HS-27A (cell line): ENCODE measurements at places on chromosomes 3 and 15.

DNA sequence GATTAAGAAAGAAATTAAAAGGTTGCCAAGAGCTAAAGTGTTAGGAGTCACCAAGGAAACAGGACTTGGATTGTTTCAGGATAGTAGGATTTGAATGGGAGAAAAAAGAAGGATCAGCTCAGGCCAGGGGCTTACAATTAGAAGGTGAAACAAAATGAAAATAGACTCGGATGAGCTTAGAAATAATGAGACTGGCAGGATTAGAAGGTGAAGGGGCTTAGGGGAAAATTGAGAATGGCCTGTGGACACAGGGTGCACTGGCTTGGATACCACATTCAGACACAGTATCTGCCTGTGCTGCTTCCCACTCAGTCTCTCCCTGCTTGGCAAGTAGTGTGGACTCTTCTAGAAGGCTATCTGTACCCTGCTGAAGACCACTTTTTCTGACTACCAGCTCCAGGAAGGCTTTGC lies 206.1 kb upstream of the ATP10A start:
- no peak for DNase-seq

- no peak for DNase-seq
Observed at GRCh38 chr3:13385373-13385965, 34.7 kb downstream of the NUP210 start.

DNA sequence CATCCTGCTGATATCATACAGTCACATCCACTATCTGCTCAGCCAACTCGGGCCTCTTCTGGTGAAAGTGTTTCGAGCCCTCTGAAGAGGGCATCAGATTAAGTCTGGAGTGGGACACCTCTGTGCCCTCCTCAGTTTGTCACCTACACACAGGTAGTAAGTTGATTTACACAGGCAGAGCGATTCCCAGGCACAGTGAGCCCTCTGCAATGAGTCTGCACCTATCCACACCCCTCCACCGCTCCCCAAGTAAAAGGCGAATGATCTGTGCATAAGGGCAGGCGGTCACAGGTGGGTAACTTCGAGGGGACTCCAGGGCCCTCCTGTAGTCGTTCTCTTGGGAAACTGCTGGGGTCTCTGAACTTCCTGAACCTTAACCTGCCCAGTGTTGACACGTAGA lies 152.0 kb downstream of the ATP10A start:
- DNase-seq = no peak

DNA sequence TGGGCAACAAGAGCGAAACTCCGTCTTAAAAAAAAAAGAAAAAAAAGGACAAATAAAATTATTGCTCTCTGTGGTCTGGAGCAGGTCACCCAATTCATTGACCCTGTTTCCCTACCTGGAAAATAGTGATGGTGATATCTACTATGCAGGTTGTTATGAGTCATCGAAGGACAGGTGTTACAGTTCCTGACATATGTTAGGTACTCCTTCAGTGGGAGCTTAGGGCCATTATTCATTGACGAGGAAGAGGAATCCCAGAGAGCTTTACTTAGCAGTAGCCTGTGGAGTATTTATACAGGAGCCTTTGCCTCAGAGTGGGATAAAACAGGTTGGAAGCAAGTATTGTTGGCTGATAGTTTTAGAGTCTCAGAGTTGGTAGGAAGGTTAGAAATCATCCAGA lies 74.5 kb downstream of the SLC7A14 start:
- DNase-seq = no peak

- DNase-seq = no peak
Observed at GRCh38 chr15:57502116-57502515, 89.6 kb upstream of the MYZAP start.

DNA sequence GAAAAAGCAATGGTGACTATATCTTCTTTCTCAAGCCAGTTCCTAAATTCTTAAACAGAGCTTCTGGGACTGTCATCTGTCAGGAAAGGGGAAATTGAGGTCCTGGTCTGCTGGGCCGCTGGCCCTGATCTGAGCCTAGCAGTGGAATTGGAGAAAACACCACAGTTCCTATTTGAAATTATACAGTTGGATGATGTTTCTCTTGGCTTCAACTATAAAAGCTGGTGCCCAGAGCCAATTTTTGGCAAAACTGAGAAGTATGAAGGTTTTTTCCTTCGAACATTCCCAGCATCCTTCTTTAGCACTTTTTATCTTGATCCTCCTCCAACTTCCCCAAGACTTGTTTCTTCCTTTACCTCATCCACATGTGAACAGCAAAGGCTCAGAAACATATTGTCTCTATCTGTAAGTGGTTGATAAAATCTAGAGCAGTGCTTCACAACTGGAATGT lies 83.9 kb downstream of the CD47 start:
- DNase-seq = no peak

- DNase-seq = no peak
Observed at GRCh38 chr3:10928961-10929471, 63.5 kb upstream of the SLC6A1 start.

GRCh38 chr3:96750094-96750767 lies 64.2 kb upstream of the EPHA6 start:
- DNase-seq = no peak

GRCh38 chr15:84112025-84112424 lies 123.5 kb upstream of the GOLGA6L4 start:
- no peak for DNase-seq

- peak; percentile 23 for DNase-seq
Observed at GRCh38 chr15:41417418-41418195, 712 bp downstream of the RTF1 start.

GRCh38 chr3:9681723-9682081 lies 21.9 kb upstream of the CPNE9 start:
- DNase-seq = no peak

DNA sequence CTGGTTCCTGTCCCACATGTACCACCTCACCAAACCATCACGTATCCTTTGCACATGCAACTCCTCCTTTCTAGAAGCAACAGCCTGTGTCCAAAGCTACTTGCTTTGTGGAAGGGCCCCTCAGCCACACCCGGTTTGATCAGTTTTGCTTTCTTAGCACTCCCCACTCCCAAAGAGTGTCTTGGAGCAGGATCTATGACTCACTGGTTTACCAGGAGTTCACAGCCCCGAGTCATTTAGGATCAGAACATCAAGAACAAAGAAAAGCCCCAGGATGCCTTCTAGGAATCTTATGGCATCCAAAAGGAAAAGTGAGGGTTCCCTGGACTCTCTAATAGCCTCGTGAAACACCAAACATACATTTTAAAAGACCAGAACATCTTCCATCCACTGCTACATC lies 50.7 kb upstream of the IGF1R start:
- no peak for DNase-seq

- DNase-seq = no peak
Observed at GRCh38 chr3:16174976-16175901, 759 bp downstream of the GALNT15 start.

- DNase-seq = no peak
Observed at GRCh38 chr15:82196353-82196752, 66.2 kb downstream of the EFL1 start.

DNA sequence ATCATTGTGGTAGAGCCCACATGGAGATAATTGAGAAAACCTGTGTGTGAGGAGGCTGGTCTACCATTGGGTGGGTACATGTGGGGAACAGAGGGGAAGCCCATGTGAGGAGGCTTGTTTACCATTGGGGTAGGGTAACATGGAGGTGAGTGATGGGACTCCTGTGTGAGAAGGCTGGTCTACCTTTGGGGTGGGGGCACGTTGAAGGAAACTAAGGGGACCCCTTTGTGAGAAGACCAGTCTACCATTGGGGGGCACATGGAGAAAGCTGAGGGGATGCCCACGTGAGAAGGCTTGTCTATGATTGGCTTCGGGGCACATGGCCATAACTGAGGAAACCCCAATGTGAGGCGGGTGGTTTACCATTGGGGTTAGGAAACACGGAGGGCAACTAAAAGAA lies 158.5 kb downstream of the FBLN2 start:
- DNase-seq = no peak

- DNase-seq = no peak
Observed at GRCh38 chr3:41572092-41572491, 372.8 kb downstream of the CTNNB1 start.

DNA sequence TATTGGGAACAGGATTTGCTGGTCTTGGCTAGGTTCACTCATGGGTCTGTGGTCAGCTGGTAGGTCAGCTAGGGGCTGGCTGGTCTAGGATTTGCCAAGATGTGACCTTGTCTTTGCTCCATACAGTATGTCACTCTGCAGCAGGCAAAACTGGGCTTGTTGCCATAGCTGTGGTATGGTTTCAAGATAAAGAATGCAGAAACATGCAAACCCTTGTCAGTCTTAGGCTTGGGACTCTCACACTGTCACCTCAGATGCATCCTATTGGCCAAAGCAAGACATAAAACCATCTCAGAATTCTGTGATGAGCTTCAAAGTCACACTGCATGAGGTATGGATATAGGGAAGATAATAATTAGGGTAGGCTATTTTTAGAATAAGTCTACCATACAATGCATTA lies 66.6 kb upstream of the TBC1D5 start:
- DNase-seq = peak; percentile 65
